ENCODE measurements at places on chromosomes 11 and 22.
A peak's percentile ranks its signal among the peaks of the same experiment; 100 is the strongest.

DNA sequence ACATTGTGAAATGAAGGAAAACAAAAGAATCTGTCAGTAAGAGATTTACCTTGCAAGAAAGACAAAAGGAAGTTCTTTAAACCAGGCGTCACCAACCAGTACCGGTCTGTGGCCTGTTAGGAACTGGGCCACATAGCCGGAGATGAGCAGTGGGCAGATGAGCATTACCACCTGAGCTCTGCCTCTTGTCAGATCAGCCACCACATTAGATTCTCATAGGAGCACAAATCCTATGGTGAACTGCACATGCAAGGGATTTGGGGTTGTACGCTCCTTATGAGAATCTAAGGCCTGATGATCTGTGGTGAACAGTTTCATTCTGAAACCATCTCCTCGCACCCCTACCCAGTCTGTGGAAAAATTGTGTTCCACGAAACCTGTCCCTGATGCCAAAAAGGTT lies 108.2 kb downstream of the CYP2R1 start:
- no peak for DNase-seq

GRCh38 chr22:26995235-26995634 lies 337.8 kb downstream of the MIAT start:
- no peak for DNase-seq

GRCh38 chr11:78646564-78647185 lies 72.0 kb upstream of the NARS2 start:
- DNase-seq: peak; percentile 30

DNA sequence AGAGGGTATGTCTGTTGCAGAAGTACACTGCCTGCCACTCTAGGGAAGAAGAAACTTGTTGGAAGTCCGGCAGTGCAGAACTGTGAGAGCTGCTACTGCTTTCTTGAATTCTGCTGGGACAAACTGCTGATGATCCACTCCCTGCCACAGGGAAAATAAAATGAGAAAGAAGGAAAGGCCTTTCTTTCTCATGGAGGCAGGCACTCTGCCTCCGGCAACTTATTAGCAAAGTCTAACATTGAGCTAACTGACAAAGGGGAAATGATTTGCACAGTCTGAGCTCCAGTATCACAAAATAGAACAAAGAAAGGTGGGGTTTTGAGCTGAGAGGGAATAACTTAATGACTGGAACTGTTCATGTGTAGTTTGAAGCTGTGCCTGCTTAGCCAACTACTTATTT lies 134.6 kb downstream of the AASDHPPT start:
- no peak for DNase-seq

GRCh38 chr22:36768616-36769015 lies 7.3 kb downstream of the IFT27 start:
- no peak for DNase-seq

All from NCI-H510A (cell line).